Endodermal cell (in vitro differentiated cells): ENCODE measurements at places on chromosomes 4 and X. TPM values are rescaled to one million over a fixed set of nuclear protein-coding genes. Genes with fewer than 3 reads are reported as not detected.

Gene SMARCA1
- total RNA-seq, result 142 and 146 TPM in 2 replicates

Gene NAA11
- not detected in 3 replicates for total RNA-seq

Gene N4BP2
- total RNA-seq, result 43.6 and 44.0 TPM in 2 replicates

Gene FGFBP2
- not detected in 3 replicates for total RNA-seq

Gene CSAG3
- not detected in 3 replicates for total RNA-seq
